ENCODE measurements at places on chromosomes 4 and X.

DNA sequence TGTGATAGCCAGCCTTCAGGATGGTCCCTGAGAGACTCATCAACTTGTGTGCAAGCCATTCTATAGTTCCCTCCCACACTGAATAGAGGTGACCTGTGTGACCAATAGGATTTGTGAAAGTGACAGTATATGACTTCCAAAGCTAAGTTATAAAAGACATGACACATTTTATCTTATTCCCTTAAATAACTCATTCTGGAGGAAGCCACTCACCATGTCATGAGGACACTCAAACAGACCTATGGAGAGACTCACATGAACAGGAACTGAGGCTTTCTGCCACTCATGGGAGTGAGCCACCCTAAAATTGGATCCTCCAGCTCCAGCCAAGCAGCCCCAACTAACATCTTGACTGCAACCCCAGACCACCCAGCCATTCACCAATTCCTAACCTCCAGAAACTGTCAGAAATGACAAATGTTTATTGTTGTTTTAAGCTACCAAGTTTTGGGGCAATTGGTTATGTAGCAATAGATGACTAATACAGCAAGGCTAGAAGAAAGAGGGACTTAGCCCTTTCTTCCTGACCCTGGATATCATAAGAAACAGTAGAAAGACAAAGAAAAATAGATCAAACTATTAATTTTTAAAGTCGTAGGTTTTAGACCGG, 9.0 kb upstream of the CHIC2 start:
- DNase-seq: no peak

- DNase-seq: no peak
These were observed 61.5 kb upstream of the EXOC1L start for GRCh38 chr4:55758066-55758465.

GRCh38 chr4:174521800-174522182, 497 bp downstream of the HPGD start:
- DNase-seq: no peak

DNA sequence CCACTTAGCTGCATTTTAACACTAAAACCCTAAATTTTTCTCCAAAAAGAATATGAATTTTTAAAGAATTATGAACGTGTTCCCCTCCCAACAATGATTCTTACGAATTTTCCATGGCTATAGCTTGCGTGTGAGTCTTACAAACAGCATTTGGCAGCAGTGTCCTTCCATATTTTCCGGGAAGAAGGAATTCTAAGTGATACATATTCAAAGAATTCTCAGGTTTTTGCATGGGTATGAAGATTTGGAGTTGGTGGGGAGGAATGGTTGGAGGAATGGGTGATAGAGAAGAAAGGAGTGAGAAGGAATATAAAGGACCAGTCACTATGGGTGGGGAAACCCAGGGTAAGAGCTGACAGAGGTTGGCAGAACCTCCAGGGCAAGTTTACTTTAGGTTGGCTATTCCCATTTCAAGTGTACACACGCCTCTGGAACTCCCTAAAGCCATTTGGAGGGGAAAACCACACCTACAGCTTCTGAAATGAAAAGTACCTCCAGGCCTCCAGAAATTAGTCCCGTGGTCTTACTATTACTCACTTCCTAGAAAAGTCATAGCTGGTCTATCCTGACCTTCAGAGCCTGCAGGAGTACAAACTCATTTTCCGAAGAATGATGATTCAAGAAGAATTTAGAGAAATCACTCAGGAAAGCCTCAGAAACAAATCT, 420.8 kb upstream of the DIPK2B start:
- DNase-seq: no peak

- DNase-seq: no peak
These were observed 5.2 kb downstream of the DDX3X start for GRCh38 chrX:41339148-41339547.

GRCh38 chr4:84263415-84263814, 235.7 kb downstream of the NKX6-1 start:
- no peak for DNase-seq

- DNase-seq: no peak
These were observed 9.0 kb upstream of the IGFBP7 start for GRCh38 chr4:57119054-57119651.

- no peak for DNase-seq
These were observed 502.3 kb upstream of the DIAPH2 start for GRCh38 chrX:96182366-96182765.

- no peak for DNase-seq
These were observed 64.6 kb upstream of the TRPC5 start for GRCh38 chrX:112147206-112147605.

DNA sequence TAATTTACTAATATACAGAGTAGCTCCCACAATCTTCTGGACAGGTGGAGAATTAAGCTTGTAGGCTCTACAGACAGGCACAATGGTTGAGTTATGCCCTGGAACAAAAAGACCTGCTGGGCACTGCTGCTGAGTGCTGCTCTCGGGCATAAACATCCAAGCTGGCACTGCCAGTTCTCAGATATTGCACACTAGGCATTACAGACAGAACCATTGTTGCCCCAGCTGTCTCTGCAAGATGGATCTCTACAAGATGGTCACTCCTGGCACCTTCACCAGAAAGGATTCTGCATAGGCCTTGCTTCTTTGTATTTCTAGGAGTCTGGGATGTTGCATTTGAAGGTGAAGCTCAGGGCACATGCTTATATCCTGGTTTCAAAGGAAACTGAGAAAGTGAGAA, 527.1 kb downstream of the STIM2 start:
- DNase-seq: no peak

DNA sequence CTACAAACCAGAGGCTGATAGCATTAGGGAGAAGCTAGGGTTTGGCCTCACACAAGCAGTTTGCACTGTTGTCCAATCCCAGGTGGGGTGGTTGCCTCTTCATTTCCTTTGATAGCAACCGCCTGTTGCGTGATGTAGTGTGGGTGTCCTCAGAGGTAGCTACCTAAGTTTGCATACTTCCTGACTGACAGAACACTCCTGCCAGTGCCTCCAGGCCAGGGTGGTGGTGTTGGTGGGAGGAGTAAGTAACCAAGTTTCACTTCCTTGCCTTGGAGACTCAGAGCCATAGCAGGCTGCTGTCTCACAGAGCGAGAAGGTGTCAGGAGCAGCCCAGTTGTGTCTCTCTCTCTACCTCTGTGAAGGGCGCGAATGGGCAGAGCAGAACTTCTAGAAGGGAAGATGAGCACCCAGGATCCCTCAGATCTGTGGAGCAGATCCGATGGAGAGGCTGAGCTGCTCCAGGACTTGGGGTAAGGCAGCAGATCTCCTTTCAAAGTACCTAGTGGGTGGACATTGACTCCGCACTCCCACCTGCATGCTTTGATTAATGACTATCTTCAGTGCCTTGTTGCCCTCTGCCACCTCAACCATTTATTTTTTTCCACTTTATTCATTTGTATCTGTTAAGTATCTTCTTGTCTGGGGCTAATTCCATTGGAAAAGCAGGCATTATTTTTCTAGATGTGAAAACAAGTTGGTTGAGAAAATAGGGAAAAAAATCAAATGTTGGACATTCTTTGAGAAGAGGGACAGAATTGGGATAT, at the start of gene DAPP1:
DAPP1 (plus strand) TSS at position 283 of the 764 bp plus-strand sequence; CDS start at position 370, 87 bp downstream.
- DNase-seq: peak; percentile 47

- no peak for DNase-seq
These were observed 38.8 kb downstream of the GRIA3 start for GRCh38 chrX:123222920-123223319.

DNA sequence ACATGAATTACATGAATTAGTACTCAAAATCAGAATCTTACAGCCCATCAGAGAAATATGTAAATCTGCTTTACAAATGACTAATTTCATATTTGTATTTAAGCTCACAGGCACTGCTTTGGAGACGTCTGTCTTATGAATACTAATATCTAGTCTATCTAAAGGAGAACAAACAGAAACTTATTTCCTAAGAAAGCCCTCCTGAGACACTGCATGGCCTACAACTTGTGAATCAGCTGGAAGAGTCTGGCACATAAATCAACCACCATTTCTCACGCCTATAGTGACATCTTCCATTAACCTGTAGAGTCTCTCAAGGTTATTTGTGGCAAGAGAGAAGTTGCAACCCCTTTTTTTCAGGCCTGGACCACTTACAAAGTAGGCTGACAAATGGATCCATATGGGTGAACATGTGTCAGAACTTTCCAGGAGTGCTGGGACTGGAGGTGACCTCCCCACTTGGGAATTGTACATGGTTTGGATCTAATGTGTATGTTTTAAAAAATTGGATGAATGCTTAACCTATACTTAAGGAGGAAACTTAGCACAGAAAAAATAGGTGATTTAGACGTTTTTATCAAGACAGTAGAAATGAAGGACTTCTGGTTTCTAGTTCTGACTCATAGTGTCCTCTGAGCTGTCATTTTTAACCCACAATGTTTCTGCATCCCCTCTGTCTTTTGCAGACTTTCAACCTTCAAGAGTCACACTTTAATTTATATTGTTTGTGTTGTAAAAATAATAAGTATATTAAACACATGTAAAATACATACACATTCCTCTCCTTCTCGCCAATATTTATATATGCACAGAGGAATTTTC, 83.2 kb upstream of the ARHGAP24 start:
- no peak for DNase-seq

DNA sequence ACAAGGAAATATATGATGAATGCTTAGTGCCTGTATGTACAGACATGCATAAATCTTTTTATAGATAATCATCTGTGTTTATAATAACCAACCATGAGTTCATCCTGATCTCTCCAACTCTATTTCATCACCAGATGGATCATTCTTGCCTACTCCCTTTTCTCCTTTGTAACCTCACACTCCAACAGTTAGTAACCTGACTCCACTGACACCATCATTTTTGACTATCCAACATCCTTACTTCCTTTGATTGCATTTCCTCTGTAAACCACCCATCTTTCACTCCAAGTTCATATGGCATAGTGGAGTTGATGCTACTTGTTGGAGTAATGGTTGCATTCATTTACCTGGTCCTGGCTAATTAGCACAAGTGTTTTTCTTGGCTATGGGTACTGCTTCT, 170.6 kb downstream of the ZNF330 start:
- DNase-seq: no peak

- no peak for DNase-seq
These were observed 17.1 kb upstream of the C1QTNF7 start for GRCh38 chr4:15410750-15411149.

DNA sequence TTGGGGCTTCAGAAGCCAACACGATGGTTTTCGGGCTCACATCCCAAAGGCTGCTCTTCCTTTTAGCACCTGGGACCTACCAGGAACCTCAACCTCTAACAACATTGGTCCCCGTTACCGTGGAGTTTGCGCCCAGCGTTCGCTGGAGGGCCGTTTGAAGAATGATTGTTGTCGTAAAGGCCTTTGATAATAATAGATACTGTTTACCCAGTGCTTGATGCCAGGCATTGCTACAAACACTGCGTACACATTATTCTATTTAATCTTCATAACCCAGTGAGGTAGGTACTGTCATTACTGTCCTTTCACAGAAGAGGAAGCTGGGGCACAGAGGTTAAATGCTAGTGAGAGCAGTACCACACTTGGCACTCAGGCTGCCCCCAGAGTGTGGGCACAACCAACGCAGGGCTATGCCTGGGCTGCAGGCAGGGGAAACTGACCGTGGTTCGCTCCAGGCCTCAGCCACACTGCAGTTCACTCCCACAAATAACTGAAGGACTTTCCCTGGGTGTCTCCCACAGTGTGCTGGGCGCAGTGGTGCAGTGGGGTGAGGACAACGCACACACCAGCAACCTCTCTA, 1.0 kb upstream of the ACSL1 start:
- DNase-seq: no peak

- DNase-seq: no peak
These were observed 9.2 kb downstream of the HOPX start for GRCh38 chr4:56671860-56672259.

GRCh38 chr4:152591396-152591795, 55.5 kb upstream of the FBXW7 start:
- DNase-seq: no peak

DNA sequence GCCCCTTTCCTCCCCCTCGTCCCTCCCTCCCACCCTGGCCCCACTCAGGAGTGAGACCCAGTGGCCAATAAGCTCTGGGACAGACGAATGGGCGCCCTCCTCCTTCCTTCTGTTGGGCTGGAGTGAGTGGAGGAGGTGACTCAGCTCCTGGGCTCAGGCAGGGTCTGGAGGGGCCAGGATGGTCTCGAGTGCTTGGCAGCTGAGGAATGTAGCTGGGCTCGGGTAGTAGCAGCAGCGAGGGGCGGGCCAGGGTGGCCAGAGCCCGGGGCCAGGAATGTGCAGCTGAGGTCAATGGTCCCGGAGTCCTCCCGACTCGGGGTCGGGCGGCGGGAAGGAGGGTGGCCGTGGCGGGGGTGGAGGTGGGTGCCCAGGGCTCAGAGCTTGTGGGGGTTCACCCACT, 15.0 kb downstream of the G6PD start:
- DNase-seq: no peak

GRCh38 chr4:78944381-78944780, 5.1 kb upstream of the PAQR3 start:
- no peak for DNase-seq

DNA sequence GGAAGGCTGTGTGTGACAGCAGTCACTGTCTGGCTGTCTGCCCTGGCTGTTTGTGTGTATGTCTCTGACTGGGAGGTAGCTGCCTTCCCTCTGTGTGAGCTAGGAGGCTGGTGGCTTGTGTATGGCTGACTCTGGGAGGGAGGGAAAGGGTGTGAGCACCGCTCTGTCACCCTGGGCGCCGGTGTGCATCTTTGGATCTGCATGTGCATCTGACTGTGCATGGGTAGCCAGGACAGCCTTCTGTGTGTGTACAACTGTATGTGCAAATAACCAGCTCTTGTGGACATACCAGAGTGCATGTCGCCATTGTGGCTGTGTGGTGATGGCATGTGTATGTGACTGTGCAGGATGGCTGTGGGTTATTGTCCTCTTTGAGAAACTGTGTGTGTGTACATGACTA, 7.4 kb upstream of the ERAS start:
- no peak for DNase-seq

- DNase-seq: no peak
These were observed 24.2 kb downstream of the ERVMER34-1 start for GRCh38 chr4:52726826-52727580.

GRCh38 chr4:187027272-187027671, 303.6 kb upstream of the FAT1 start:
- no peak for DNase-seq
